ENCODE measurements at places on chromosomes 11 and 22.

- DNase-seq = no peak
Observed at GRCh38 chr22:35467681-35468434, 67.9 kb downstream of the MCM5 start.

- DNase-seq = no peak
Observed at GRCh38 chr11:134609361-134610115, 197.5 kb upstream of the B3GAT1 start.

- no peak for DNase-seq
Observed at GRCh38 chr22:22693531-22693884, 49.1 kb downstream of the GGTLC2 start.

- DNase-seq = no peak
Observed at GRCh38 chr22:36208914-36209313, 7.3 kb upstream of the APOL4 start.

DNA sequence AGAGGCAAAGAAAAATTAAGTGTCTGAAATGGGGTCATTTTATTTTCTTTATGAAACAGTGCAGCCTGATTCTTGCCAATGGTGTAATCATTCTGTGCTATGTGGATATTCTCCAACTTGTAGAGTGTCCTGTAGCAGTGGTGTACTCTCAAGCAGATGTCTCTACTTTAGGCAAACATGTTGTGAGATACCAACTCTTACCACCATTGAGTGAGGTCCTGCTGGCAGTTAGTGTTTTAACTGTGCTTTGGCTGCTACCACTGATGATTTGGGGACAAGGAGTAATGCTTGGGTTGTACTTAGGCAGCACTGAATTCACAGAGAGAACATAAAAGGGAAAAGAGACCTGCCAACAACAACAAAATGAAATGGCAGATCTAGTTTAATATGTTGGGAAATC is 122.5 kb downstream of the APIP start:
- no peak for DNase-seq

DNA sequence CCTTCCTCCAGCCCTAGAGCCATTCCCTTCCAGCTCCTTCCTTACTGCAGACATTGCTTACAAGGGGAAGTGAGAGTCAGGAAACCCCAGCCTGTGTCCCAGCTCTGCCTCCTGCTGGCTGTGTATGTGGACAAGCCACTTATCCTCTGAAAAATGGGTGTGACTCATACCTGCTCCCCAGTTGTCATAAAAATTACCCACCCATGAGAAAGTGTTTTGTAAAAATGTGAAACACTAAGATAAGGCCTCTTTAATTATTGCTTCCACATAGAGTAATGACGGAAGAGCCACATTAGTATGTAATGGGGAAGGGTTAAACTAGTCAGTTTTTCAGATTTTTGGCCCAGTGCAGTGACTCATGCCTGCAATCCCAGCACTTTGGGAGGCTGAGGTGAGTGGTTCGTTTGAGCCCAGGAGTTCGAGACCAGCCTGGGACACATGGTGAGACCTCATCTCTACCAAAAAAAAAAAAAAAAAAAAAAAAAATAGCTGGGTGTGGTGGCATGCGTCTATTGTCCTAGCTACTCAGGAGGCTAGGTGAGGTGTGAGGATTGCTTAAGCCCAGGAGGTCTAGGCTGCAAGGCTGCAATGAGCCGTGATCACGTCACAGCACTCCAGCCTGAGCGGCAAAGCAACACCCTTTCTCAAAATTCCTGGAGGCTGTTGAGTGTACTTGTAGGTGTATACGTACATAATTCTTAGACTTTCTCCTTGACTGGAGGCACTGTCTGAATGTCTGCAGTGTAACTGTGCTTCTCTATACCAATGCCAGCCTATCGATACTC is 84.9 kb downstream of the CTTN start:
- DNase-seq = no peak

GRCh38 chr11:78902771-78903507 is 328.3 kb upstream of the NARS2 start:
- no peak for DNase-seq

DNA sequence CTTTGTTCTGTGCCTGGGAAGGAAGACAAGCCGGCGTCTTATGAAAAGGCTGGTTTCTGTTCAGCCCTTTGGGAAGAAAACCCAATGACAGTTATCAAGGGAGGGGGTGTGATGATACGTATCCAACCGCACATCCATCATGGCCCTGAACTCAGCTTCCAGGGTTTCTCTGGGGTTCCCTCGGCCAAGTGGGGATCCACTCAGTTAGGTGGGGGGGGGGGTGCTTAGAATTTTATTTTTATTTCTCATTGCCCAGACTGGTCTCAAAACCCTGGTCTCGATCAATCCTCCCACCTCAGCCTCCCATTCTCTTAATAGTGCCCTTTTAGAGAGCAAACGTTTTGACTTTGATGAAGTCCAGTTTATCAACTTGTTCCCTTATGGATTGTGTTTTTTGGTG is 25.7 kb downstream of the KCNQ1 start:
- no peak for DNase-seq

DNA sequence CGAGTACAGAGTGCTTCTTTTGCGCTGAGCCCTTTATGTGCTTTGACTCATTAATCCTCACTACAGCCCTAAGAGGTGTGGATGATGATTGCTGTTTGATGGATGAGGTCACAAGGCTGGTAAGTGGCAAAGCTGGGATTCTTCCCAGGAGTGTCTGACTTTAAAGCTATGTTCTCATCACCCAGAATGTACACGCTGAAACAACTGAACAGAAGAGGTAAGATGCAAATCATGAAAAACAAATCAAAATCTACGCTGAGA is 37.7 kb upstream of the CREB3L1 start:
- no peak for DNase-seq

Data from activated CD4-positive, alpha-beta T cell treated with anti-CD3 and anti-CD28 coated beads for 1 hour (primary cell).